Breast epithelium (tissue), 4 donors: ENCODE measurements at places on chromosomes 16 and 17. TPM values are rescaled to one million over a fixed set of nuclear protein-coding genes. Genes with fewer than 3 reads are reported as not detected.
A peak's percentile ranks its signal among the peaks of the same experiment; 100 is the strongest.

GRCh38 chr16:8818504-8819270 is 21.0 kb downstream of the PMM2 start:
- no peak for DNase-seq

The ALOX12B gene
- total RNA-seq = not detected

The DPEP1 gene
- 0.98 TPM for total RNA-seq

The DNAJA2 gene
- 51.2 TPM for total RNA-seq

- DNase-seq = no peak
Measured at GRCh38 chr16:79171931-79172705, 428.4 kb downstream of the MAF start.

- DNase-seq = no peak
Measured at GRCh38 chr16:71296584-71297340, 7.6 kb upstream of the CMTR2 start.

DNA sequence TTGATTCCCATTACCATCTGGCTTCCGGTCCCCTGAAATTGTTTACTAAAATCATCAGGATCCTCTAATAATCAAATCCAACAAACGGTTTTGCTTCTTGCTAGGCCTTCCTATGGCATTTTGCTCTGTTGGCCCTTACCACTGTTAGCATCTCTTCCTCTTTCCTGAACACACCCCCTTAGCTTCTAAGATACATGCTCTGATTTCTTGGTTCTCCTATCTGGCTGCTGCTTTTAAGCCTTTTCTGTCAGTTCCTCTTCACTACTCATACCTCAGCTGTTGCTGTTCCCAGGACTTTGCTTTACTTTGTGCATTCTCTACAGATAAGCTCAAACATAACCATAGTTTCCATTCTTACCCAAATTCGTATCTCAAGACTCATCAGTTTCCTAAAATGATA is 11.4 kb downstream of the CAPNS2 start:
- no peak for DNase-seq

The PITPNM3 gene
- 1.6 TPM for total RNA-seq

GRCh38 chr17:50514936-50515702 is 6.9 kb downstream of the MYCBPAP start:
- DNase-seq = peak; percentile 85

GRCh38 chr17:246851-247421 is 65.5 kb upstream of the DOC2B start:
- DNase-seq = no peak

The SLC4A1 gene
- not detected for total RNA-seq

DNA sequence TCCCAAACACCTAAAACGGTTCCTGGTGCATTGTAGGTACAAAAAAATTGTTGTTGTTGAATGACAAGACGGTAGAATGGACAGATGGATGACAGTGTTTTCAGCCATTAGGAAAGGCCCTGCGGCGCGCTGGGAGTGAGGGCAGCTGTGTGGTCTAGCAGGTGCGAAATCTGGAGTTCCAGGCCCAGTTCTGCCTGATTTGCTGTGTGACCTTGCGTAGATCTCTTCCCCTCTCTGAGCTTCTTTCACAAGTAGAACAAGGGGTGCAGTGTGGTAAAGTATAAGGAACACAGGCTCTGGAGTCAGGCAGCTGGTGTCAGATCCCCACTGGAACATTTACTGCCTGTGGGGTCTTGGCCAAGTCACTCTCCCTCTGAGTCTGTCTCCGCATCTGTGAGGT is 25.3 kb downstream of the SPNS2 start:
- no peak for DNase-seq

- no peak for DNase-seq
Measured at GRCh38 chr17:13576661-13577526, 24.8 kb downstream of the HS3ST3A1 start.

- DNase-seq = no peak
Measured at GRCh38 chr16:84059946-84060901, 17.6 kb upstream of the SLC38A8 start.

The OR2C1 gene
- total RNA-seq = not detected

DNA sequence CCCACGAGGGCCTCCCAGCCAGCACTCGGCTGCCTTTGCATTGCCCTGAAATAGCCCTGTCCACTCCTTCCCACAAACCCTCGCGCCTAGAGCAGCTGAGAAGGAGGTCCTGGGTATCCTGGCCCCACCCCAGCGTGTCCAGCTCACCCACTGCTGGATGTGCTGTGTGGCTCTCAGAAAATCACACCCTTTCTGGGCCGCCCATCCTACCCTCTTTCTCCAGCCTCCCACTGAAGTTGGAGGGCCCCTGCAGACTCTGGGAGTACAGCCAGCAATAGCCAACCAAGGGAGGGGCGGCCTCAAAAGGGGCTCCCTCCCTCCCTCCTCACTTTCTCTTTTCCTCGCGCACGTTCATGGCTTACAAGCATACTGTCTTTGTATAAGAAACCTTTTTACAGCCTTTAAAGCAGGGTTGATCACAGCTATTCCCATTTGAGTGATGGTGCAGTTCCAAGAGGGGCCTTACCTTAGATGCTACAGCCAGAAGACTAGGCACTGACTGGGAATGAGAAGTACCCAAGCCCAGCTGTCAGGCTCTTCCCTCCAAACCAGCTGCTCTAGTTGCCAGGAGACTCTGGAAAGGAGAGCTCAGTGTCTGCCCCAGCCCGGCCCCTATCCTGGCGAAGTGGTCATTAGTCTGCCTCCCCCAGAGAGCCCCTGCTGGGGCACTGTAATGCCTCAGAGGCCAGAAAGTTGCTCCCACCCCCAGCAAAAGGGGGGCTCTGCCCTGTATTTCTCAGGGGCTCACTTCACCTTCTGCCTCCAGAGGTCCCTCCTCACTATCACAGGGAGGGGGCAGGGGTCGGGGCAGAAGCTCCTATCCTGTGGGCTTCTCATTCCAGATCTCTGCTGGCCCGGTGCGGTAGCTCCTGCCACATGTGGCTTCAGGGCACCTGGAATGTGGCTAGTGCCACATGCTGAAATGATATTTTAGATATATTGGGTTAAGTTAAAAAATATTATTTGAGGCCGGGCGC is 38.1 kb downstream of the DCAKD start:
- no peak for DNase-seq

The SLFN5 gene
- 29.8 TPM for total RNA-seq

- no peak for DNase-seq
Measured at GRCh38 chr16:3654249-3654991, at the start of gene DNASE1. TSS of gene DNASE1 (plus strand) at chr16:3654691. CDS start at chr16:3655374, 683 bp downstream.

GRCh38 chr16:22681554-22682291 is 132.2 kb upstream of the HS3ST2 start:
- DNase-seq = no peak

The ABCA8 gene
- 47.5 TPM for total RNA-seq

DNA sequence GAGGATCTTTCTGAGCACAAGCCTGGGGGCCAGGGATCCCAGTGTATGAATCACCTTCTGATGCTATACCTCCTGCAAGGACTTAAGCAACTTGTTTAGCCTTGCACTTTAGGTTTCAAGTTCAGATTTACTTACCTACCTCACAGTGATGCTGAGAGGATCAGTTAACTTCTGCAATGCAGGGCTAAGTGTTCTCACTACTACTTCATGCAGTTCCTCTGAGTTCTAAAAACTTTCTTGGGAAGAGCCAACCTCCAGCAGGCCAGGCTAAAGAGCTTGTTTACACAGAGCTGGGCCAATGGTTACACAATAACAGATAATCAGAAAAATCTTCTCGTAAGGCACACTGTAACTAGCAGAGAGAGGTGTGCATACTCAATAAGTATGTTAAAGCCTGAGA is 13.0 kb downstream of the VEZF1 start:
- no peak for DNase-seq

The KRT13 gene
- total RNA-seq = 1.6 TPM

DNA sequence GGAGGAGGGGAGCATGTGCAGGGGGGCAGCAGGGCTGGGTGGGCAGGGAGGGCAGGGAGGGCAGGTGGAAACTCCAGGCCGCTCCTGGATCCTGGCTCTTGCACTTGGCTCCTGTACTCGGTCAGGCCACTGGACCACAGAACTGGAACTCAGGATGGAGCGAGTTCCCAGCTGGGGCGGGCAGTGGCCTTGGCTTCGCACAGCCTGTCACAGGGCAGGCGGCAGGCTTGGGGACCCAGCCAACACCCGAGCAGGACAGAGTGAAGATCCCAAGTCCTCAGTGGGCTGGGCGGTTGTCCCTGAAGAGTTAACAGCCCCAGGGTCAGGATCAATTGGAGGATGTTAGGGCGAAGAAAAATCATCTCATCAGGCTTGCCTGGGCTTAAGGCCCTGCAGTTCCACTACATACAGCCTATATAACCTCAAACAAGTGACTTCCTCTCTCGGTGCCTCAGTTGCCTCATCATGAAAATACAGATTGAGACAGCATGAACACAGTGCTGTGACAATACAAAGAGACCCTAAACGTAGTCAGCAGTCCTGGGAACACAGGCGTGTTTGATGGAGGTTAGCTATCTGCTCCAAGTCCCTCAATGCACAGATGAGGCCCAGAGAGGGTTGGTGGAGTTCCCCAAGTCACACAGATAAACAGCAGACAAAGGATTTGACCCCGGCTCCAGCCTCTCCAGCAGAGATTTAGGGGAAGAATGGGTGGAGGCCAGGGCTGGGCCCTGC is 21.9 kb downstream of the ZNF423 start:
- no peak for DNase-seq

The NXPH3 gene
- 3.5 TPM for total RNA-seq

DNA sequence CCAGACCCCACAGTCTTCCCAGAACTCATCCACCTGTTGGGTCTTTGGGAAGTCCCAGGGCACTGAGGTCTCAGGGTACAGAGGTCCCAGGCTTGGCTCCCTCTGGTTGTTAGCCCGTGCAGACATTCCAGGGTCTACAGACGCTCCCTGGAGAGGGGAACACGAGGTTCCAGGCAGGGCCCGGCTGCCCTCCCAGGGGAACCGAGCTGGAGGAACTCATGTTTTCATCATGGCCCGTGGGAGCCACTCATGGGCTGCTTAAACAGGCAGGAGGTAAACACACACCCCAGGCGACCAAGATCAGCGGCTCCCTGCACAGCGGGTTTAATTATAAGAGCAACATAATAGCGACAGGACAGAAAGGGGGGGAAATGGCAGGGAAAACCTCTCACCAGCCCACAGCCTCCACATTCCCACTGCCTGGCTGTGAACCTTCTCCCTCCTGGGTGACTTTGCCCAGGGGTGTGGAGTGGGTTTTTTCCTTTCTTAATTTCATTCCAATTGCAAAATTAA is 36.5 kb downstream of the TRARG1 start:
- DNase-seq = no peak

The TBC1D3I gene
- total RNA-seq = not detected

The RAB11FIP4 gene
- 18.7 TPM for total RNA-seq

- DNase-seq = no peak
Measured at GRCh38 chr17:82929011-82929622, 89.3 kb upstream of the ZNF750 start.

- DNase-seq = no peak
Measured at GRCh38 chr16:48215738-48216137, 28.4 kb upstream of the LONP2 start.

- no peak for DNase-seq
Measured at GRCh38 chr16:13436641-13437412, 483.1 kb upstream of the ERCC4 start.

DNA sequence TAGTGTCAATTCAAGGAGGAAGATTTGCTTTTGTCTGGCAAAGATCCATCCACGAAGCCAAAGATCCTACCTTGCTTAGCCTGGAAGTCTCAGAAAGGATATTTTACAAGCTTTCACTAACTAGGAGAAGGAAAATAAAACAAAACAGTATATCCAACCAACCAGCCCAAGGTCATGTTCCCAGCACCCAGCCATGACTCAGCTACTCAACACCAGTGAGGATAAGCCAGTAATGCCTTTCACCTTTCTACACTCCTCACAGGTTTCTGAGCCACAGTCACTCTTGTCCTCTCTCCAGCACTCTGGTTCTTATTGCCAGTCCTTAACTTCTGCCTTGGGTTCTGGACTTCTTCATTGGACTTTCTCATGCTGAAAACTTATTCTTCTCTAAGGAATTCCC is 116.2 kb downstream of the CDH11 start:
- no peak for DNase-seq

- no peak for DNase-seq
Measured at GRCh38 chr17:43655693-43656255, 5.9 kb downstream of the MEOX1 start.

The FDXR gene
- 9.3 TPM for total RNA-seq

GRCh38 chr16:27318392-27319256 is 4.8 kb downstream of the IL4R start:
- no peak for DNase-seq

The PPP1R27 gene
- not detected for total RNA-seq

The GJC1 gene
- 4.6 TPM for total RNA-seq

The ABCC3 gene
- 6.1 TPM for total RNA-seq

GRCh38 chr17:21286066-21286770 is 1.7 kb downstream of the MAP2K3 start:
- peak; percentile 84 for DNase-seq

The PDILT gene
- not detected for total RNA-seq

The PIK3R5 gene
- 9.8 TPM for total RNA-seq
